Activated T-helper 1 cell treated with anti-CD3 and anti-CD28 coated beads, Interleukin-2, amount 50 U/mL, for 16 hours (primary cell): ENCODE measurements at places on chromosomes 11 and 22.

GRCh38 chr11:119470317-119471291 is 47.6 kb upstream of the THY1 start:
- no peak for DNase-seq

- DNase-seq = no peak
Observed at GRCh38 chr11:71204748-71205664, 47.4 kb downstream of the SHANK2 start.

- DNase-seq = no peak
Observed at GRCh38 chr11:47148903-47149531, 27.7 kb downstream of the ARFGAP2 start.

- DNase-seq = no peak
Observed at GRCh38 chr11:62461740-62462507, 43.1 kb downstream of the SCGB1A1 start.

DNA sequence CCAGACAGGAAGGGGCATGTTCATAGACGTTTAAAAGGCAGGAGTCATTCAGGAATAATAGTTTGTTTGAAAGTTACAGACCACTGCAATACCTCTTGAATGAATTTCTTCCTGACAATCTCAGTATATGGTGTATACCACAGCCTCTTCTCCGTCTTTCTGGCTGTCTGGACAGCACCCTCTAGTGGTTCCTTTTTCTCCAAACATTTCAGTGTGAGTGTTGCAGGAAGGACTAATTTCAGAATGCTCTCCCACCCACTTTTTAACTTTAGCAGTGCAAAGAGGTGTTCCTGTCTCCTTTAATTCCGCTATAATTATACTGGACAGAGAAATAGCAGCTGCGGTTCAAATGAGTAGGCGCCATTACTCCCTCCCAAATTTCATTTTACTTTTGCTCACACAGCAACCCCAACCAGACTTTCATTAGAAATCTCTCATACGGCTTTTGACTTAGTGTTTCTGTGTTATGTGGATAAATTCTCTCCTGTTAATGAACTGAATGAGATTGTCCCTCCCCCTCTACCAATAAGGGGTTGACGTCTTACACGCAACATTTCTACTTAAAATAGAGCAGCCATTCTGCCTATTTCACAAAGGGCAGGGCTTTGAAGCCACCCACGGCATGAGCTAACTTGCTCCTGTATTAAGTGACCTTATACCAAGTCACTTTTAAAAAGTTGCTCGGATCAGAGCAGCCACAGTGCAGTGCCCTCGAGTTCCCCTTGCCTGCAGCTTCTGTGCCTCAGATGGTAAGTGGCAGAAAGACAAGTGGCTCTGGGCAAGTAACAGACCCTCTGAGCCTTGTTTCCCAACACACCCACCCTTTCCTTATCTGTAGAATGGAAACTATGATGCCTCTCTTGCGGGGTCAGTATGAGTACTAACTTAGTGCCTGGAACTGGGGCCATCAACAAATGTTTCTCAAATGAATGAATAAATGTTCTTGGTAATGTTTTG is 368.6 kb downstream of the OPCML start:
- DNase-seq = no peak

- no peak for DNase-seq
Observed at GRCh38 chr11:122093731-122094275, 22.2 kb downstream of the BLID start.

- no peak for DNase-seq
Observed at GRCh38 chr11:90220391-90220790, 2.5 kb downstream of the CHORDC1 start.

- DNase-seq = no peak
Observed at GRCh38 chr11:113103932-113104690, 142.9 kb downstream of the NCAM1 start.
